ENCODE measurements at places on chromosomes 3 and 15. TPM values are rescaled to one million over a fixed set of nuclear protein-coding genes. Genes with fewer than 3 reads are reported as not detected.

DNA sequence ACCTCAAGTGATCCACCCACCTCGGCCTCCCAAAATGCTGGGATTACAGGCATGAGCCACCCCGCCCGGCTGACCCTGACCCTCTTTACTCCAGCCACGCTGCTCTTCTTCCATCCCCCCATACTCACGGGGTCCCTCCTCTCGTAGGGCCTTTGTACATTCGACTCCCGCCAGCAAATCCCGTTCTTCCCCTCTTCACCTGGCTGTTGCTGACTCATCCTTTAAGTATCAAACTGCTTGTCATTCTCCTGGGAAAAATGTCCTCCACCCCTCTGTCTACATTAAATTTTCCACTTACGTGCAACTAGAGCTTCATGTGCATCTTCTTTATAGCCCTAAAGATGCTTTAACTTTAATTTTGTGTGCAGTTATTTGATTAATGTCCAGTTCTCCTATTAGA, 203.1 kb downstream of the OPA1 start:
- no peak for DNase-seq

GRCh38 chr15:43268111-43269105, 1.7 kb upstream of the TGM5 start:
- DNase-seq: no peak

- DNase-seq: no peak
Measured at GRCh38 chr15:90078965-90079364, 23.3 kb downstream of the IDH2 start.

DNA sequence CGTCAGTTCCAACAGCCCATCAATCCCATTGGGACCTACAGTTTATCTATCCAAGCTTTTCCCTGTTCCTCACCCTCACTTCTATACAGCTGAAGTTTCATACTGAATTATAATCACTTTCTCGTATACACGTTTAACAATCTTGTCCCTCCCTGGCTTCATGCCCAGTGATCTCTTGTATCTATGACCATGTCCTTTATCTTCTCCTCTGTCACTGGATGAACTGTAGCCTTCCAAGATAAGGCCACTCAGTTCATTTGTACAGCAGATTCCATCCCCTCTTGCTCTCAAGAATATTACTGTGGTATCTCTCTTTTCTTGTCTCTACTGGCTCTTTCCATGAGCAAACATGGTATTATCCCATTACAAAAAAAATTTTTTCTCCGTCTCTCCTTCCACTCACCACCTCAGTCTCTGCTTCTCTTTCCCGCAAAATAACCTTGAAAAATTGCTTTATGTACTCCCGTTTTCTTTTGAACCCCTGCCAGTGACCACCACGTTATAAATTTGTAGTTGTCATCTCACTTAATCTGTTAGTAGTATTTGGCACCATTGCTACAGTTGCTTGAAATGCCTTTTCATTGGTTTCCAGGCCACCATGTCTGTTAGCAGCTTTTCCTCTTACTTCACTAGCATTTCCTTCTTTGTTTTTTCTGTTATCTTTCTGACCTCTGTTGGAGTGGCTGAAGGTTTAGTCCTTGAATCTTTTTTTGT, 9.4 kb downstream of the CTNNB1 start:
- DNase-seq: no peak

DNA sequence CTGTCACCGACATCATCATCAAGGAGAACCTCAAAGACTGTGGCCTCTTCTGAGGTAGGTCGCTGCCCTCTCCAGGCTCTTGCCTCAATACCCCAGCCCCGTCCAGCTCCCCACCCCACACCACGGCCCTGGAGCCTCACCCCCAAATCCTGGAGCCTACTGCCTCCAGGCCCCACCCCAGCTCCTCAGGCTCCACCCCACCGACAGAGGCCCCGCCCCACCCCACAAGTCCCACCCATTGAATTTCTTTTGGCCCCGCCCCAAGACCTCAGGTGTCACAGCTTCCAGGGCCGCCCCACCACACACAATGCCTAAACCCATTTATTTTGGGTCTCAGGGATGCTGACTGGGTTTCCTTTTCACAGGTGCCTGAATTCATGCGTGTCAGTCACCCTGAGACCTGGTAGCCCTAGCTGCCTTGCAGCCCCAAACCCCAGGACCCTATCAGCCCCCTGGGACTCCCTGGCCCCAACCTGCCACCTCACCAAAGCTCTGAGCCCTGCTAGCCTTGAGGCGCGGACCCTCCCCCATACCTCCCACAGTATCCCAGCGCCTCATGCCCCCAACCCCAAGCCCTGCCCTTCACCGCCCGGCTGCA, 3.6 kb downstream of the GNAT1 start:
- no peak for DNase-seq

DNA sequence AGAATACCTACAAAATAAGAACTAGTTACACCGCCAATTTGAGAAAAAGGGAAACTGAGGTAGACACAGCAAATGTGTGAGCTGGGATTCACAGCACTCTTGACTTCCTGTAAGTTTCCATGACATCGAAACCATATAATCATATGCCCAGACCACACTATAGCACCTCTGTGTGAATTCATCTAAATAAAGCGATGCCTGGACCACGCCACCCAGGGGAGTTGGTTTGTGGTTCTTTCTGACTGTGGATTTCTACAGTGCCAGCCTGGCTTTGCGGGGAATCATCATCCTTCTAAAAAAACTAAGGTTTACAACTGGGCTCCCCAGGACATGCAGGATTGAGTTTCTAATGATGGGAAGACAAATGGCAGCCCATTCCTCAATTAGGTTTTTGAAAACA, 23.5 kb upstream of the CA12 start:
- DNase-seq: no peak

GRCh38 chr3:112847692-112848091, 1.0 kb upstream of the CD200R1L start:
- DNase-seq: no peak

PLA2G4F gene
- not detected for total RNA-seq

SNX22 gene
- not detected for total RNA-seq

All from MG63 (cell line).